ENCODE measurements at places on chromosomes 16 and 17.
A peak's percentile ranks its signal among the peaks of the same experiment; 100 is the strongest.

DNA sequence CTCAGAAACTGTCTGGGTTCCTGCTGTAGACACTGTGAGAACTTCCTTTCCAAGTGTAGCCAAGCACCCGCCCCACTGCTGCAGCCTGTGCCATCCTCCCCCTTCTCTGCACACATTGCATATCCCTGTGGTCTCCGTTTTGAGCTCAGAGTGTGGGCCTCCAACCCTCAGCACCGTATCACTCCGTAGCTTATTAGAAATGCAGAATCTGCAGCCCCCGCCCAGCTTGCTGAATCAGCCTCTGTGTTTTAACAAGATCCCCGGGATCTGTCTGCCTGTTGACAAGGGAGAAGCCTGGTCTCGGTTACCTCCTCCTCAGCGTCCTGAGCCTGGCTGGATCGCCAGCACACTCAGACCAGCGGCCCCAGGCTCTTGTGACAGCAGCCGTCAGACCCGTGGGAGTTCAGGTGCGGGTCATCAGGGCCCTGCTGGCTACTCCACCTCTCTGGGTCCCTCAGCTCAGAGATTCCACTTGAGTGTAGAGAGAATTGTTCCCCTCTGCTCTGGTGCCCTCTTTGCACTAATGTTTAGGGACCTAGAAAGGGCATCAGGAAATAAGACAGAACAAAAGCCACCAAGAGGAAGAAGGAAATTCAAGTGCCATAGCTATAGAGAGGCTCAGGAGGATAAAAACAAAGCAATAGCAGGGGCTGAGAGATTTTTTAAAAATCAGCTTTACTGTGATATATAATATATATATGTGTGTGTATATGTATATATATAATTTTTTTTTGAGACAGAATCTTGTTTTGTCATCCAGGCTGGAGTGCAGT is 92.3 kb downstream of the PITPNC1 start:
- peak; percentile 14 for DNase-seq

- no peak for DNase-seq
Observed at GRCh38 chr17:57603978-57604377, 141.1 kb downstream of the CCDC182 start.

DNA sequence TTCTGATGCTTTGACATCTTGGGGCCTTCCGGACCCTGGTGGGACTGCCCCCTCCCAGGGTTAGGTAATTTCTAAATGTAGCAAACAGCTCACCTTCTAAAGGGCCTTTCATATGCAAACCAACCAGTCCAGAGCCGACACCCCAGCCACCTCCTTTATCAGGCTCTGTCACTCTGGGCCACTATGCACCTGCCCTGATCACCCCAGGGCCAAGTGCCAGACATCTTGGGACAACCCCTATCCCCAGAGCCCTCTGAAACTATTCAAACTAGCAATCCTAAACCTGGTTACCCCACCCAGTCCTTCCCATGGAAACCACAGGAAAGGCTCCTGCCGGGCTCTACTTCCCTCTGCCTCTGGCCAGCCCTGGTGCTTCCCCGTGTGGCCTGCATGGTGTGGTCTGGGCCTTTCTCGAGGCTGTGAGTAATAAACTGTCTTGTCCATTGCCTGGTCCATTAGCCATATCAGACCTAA is 91.2 kb upstream of the TNRC6C start:
- no peak for DNase-seq

DNA sequence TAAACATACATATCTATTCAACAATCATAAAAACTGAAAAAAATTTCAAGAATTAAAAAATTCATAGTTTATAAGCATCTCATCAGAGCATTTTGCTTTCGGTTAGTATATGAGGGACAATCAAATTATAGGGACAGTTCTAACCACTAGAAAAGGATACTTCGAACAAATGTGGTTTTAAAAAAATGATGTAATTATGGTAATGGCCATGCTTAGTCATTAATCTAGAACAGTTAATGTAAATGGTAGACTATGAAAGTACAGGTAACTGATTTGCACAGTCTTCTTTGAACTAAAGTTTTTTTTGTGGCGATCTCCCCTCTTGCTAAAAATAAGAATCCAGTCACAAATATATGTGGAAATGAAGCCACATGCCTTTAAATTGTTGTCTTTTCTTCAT is 63.5 kb upstream of the PHOSPHO1 start:
- DNase-seq = no peak

All from fibroblast of skin of scalp (primary cell).